ENCODE measurements at places on chromosomes 4 and X.

GRCh38 chrX:103446665-103447302 is 70.4 kb downstream of the BEX3 start:
- no peak for DNase-seq

GRCh38 chr4:2827071-2827873 is 16.4 kb upstream of the ADD1 start:
- no peak for DNase-seq

- no peak for DNase-seq
These were observed 20.8 kb upstream of the ABCG2 start for GRCh38 chr4:88179261-88179660.

DNA sequence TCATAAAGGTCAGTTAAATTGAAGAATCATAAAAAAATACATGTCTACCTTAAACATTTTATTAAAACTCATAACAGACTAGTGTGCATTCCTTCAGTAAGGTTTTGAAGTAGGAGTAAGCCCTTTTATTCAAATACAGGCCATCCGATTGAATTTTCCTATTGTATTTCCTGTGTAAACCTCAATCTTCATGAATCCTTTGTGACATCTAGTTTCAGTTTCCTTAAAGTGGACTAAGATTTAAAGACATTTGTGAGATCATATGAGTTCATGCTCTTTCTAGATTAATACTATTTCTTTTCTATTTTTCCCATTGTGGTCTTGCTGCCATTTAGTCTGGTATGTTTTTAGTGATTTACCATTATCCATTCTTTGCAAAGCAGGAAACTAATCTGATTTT is 644.7 kb upstream of the BOD1L1 start:
- no peak for DNase-seq

- no peak for DNase-seq
These were observed 5.8 kb upstream of the CXCL8 start for GRCh38 chr4:73734530-73735001.

DNA sequence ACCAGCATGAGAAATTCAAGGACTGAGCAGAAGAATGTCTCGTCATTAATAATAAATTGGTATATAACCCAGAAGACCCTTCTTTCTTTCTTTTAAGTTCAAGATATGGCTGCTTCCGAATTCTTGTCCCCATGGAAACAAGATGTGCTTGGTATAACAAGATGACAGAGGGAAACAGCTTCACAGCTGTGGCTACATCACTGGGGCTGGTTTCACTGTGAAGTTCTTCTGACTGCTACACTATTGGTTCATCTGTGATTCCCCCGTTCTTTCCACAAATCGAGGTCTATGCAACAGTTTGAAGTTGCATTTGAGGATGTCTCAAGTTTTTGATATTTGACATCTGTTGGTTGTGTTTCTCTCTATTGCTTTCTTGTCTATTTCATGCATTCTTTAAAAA is 12.3 kb upstream of the DTHD1 start:
- DNase-seq: no peak

DNA sequence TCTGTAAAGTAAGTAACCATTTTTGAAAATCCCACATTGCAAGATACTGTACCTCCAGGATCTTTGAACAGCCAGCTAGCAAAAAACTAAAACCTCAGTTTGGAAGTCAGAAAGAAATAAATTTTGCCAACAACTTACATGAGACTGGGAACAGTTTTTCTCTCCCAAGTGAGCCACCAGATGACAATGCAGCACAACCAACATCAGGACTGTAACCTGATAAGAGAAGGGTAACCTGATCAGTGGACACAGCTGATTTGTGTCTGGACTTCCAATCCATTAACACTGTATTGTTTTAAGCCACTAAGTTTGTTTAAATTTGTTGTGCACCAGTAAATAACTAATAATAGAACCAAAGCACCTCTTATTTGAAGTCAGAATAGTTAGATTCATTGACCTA is 923.3 kb downstream of the FAT4 start:
- peak; percentile 9 for DNase-seq

- no peak for DNase-seq
These were observed 230.1 kb upstream of the FAT1 start for GRCh38 chr4:186953599-186954260.

All from NCI-H1417 (cell line).